ENCODE measurements at places on chromosomes 2 and 18.

GRCh38 chr2:173148520-173148919 lies 72.9 kb downstream of the MAP3K20 start:
- DNase-seq, result no peak

GRCh38 chr2:205462681-205463345 lies 219.5 kb upstream of the NRP2 start:
- DNase-seq, result no peak

DNA sequence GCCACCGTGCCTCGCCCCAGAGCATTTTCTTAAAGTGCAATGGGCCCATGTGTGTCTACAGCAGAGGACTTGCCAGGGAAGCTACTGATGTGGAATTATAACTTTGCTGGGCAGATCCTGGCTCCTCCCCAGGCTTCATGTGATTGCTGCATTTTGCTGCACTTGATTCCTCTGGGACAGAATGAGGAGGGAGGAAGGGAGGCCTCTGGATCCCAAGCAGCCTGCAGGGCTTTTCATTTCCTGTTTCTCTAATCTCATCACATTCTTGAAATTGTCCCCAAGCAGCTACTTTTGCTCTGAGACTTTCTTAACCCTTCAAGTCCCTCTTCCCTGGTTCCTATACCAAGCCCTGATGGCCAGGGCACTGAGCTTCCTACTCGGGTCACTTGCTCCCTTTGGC lies 134.4 kb upstream of the SEC11C start:
- DNase-seq, result no peak

GRCh38 chr2:45804987-45805755 lies 153.7 kb downstream of the PRKCE start:
- DNase-seq, result no peak

GRCh38 chr2:128370468-128371247 lies 52.0 kb upstream of the HS6ST1 start:
- no peak for DNase-seq

DNA sequence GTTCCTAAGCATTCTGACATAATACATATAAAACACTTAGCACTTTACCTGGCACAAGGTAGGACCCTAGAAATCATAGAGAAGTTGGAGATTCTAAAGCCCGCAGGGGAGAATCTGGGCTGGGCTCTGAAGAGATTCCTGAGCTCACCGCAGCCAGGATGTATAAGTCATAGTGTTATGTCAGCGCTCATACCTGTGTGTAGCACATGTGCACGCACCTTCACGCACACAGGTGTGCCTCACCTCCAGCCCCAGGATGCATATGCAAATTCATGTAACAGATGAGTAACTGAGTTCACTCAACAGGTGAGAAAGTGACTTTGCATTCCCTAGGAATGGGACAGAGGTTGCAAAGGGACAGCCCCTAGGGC lies 7.9 kb upstream of the SDC1 start:
- no peak for DNase-seq

DNA sequence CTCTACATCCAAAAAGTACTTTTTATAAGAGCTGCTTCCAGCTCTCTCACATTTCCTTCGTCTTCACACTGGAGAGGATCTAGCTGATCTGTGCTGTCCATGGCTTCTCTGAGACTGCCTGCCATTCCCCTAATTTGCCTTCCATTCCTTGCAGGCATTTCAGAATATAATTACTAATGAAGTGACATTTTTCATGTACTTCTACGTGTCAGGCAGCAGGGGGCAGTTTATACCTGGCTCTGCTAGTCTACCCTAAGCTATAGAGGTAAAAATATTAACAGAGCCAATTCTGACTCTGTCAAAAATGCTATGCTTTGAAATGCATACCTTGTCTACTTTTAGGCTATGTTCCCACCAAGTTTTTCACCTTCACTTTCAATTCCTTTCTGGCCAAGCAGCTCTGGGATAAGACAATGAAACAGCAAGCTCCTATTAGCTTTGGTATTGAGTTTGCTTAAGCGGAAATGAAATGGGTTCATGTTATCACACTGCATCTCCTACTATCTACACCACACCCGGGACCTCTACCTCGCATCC lies 81.9 kb downstream of the MEP1B start:
- no peak for DNase-seq

GRCh38 chr2:236796236-236796635 lies 226.6 kb downstream of the ACKR3 start:
- no peak for DNase-seq

DNA sequence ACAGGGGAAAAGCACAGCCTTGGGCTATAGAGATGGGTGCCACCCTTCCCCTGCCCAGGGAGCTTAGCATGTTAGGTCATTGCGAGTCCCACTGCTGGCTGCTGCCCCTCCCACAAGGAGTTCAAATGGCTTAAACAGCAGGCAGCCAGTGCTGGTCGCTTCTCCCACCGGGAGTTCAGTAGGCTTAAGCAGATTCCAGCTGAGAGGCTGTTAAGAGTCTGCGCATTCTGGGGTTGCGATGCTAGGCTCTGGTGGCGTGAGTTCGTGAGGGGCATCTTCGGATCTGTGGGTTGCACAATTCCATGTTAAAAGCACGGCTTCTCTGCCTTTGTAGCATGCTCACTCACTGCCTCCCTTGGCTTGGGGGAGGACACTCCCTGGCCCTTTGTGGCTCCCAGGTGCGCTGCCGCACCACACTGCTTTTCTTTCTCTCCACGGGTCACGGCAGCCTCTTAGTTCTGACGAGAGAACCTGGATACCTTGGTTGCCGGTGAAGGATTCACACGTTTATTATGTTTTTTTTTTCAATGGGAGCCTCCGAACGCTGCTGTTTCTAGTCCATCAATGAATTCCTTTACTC lies 93.2 kb downstream of the UNC80 start:
- no peak for DNase-seq

- DNase-seq, result no peak
Observed at GRCh38 chr2:9771481-9772017, 71.7 kb upstream of the TAF1B start.

DNA sequence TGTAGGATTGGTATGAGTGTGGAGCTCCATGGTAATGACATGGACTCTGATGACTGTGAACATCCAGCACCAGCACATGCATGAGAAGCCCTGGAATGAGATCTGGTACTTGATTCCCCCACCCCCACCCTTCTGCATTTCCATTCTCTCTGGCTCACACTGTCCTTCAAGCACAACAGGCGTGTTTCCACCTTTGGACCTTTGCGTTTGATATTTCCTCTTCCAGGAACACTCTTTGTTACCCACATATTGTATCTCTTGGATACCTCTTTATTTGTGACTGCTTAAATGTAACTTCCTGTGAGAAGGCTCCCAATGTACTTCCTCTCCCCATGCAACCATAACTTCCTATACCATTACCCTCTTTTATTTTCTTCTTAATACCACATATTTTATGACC lies 263.8 kb downstream of the HNMT start:
- DNase-seq, result no peak

GRCh38 chr2:229313591-229313990 lies 42.5 kb upstream of the PID1 start:
- no peak for DNase-seq

DNA sequence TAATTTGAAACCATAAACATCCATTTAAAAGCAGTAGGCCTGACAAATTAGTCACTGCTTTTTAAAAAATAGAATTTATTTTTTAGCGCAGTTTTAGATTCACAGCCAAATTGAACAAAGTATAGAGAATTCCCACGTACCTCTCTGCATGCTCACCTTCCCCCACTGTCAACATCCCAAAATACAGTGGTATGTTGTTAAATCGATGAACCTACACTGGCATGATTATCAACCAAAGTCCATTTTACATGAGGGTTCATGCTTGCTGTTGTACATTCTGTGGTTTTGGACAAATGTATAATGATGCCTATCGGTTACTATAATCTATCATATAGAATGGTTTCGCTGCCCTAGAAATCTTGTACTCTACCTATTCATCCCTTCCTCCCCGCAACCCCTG lies 5.6 kb upstream of the ELOA2 start:
- DNase-seq, result no peak

DNA sequence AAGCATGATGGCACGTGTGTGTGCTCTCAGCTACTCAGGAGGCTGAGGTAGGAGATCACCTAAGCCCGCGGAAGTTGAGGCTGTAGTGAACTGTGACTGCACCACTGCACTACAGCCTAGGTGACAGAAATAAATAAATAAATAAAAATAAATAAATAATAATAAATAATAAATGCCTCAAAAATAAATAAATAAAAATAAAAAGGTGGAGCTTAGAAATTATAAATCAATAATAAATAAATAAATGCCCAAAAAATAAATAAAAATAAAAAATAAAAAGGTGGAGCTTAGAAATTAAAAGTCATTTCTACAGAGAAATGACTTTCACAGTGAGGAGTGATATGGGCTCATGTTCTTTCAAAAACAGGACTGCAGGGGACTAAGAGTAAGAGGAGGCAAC lies 6.0 kb upstream of the MALL start:
- DNase-seq, result no peak

- DNase-seq, result no peak
Observed at GRCh38 chr2:182077448-182078142, 91.9 kb downstream of the PPP1R1C start.

- DNase-seq, result no peak
Observed at GRCh38 chr2:127205218-127206125, 14.6 kb downstream of the CYP27C1 start.

- no peak for DNase-seq
Observed at GRCh38 chr2:69571189-69571588, 72.3 kb downstream of the AAK1 start.
